ENCODE measurements at places on chromosomes 11 and 22.

GRCh38 chr11:2945757-2946287 is 16.6 kb upstream of the PHLDA2 start:
- DNase-seq = no peak

- peak; percentile 47 for DNase-seq
Measured at GRCh38 chr11:34051349-34052035, at the start of gene CAPRIN1. Gene CAPRIN1 (plus strand): TSS chr11:34051731. CDS start chr11:34052421, 690 bp downstream.

DNA sequence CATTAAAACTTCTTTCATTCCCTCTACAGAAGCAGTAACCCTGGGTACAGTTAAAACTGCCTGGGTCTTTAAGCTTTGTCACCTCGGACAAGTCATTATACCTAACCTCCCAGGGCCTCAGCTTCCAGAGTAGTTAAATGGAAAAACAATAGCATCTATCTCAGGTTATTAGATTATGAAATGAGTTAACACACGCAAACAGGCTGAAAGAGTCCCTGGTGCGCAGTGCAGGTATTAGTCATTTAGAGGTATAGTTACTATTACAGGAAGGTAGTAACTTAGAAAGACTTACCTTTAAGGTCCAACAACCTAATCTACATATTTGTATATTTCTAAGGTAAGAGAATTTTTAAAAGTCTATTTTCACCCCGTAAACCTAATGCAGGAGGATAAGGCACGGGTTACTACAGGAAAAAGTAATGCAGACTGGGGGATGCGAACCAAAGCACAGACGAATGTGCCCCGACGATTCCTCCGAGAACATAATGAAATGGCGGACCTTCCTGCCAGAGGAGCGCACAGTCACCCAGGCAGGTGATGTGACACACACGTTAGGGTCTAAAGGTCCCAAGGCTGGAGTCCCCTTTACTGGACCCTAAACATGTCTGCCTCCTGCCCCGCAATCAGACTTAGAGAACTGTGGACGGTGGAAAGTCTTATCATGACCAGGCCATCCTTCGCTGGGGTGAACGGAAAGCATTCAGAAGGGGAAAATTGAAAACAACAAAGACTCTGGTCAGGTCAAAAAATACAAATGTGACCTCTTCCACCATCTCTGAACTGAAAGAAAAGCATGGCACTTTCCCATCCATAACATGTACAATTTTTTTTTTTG is 1.3 kb downstream of the NAP1L4 start:
- no peak for DNase-seq

- DNase-seq = no peak
Measured at GRCh38 chr11:128157423-128158298, 429.7 kb downstream of the ETS1 start.

DNA sequence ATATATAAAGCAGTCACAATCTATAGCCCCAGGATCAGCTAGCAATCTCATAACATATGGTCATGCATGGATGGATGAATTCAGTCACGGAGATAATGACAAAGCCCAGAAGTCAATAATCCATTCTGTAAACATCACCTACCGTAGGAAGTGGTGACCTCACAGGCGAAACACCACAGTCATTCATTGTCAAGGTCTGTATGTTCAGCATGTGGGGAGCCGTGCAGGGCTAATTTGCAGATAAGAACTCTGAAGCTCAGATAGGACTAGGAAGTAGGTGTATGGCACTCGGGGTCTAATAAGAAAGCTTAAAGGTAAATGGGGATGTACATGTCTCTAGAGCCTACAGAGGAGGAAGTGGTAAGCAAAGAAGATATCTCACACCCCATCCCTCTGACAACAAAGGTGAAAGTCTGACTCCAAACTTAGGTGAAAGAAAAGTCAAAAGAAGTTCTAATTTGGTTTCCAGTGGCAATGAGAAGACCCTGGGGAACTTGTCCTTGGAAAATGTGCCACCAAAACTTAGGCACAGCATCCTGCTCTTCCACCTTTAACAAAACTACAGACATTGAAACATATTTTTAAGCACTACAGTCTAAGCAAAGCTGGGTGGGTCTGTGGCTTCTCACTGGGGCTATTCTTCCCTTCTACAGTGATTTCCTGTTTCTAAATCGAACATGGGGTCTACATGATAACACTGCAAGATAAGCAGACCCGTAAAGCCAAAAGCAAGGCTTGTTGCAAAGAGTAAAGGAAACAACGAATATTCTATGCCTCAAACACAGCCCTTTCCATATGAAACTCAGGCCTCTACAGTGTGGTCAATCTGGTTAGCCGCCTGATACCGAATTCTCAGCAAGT is 5.2 kb downstream of the CRTAM start:
- DNase-seq = no peak

DNA sequence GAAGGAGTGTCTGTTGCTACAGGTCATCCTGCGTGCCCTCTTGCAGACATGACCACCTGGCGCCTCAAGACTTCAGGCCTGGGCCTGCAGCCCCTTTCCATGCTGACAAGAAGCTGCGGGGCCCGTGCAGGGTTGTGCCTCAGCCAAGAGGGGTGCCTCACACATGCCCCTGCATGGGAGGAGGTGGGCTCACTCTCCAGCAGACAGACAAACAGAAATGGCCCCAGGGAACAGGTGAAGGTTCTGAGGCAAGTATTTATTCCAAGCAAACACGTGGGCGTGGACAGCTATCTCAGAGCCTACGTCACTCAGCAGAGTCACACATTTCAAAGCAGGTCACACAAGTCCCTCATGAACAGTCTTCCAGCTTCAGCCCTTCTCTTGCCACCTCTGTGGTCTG is 5.9 kb upstream of the SYCE3 start:
- DNase-seq = no peak

DNA sequence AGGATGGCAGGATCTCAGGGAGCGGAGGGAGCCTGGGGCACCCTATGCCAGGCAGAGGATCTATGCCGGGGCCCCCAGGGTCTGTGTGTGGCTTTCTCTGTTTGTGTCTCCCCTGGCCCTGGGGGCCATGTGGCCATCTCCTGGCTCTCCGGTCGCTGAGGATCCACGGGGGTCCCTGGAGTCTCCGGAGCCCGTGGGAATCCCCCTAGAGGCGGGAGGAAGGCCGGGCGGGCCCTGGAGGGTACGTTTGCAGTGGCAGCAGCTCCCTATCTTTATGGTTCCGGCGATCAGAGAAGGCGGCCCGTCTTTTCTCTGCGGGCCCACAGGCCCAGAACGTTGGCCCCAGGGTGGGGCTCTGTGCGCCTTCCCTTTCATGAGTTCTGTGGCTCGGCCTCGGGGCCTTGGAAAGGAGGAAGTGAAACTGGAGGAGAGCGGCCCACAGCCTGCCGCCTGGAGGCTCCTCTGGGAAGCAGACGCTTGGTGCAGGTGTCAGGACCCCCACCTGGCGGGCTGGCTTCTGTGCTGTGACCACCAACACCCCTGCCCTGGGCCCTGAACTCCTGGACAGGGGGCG is 82.1 kb downstream of the KCNQ1 start:
- no peak for DNase-seq

GRCh38 chr11:5247472-5248192 is 2.0 kb downstream of the HBG1 start:
- no peak for DNase-seq

DNA sequence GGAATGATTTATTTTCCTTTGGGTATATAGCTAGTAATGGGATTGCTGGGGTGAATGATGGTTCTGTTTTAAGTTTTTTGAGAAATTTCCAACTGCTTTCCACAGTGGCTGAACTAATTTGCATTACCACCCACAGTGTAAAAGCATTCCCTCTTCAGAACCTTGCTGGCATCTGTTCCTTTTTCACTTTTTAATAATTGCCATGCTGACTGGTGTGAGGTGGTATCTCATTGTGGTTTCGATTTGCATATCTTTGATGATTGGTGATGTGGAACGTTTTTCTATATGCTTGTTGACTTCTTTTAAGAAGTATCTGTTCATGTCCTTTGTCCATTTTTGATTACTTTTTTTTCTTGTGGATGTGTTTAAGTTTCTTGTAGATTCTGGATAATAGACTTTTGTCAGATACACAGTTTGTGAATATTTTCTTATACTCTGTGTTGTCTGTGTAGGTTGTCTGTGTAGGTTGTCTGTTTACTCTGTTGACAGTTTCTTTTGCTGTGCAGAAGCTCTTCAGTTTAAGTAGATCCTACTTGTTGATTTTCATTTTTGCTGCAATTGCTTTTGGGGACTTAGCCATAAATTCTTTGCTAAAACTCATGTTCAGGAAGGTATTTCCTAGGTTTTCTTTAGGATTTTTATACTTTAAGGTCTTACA is 291.8 kb upstream of the DDI1 start:
- DNase-seq = no peak

- no peak for DNase-seq
Measured at GRCh38 chr11:11777897-11778296, 63.9 kb upstream of the USP47 start.

DNA sequence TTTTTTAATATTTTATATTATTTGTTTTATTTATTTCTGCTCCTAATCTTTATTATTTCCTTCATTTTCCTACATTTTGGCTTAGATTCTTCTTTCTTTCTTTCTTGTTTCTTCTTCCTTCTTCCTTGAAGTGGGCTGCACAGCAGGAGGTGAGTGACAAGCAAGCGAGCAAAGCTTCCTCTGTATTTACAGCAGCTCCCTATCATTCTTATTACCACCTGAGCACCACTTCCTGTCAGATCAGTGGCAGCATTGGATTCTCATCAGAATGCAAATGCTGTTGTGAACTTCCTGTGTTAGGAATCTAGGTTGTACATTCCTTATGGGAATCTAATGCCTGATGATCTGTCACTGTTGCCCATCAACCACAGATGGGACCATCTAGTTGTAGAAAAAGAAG is 784.9 kb upstream of the LUZP2 start:
- no peak for DNase-seq

DNA sequence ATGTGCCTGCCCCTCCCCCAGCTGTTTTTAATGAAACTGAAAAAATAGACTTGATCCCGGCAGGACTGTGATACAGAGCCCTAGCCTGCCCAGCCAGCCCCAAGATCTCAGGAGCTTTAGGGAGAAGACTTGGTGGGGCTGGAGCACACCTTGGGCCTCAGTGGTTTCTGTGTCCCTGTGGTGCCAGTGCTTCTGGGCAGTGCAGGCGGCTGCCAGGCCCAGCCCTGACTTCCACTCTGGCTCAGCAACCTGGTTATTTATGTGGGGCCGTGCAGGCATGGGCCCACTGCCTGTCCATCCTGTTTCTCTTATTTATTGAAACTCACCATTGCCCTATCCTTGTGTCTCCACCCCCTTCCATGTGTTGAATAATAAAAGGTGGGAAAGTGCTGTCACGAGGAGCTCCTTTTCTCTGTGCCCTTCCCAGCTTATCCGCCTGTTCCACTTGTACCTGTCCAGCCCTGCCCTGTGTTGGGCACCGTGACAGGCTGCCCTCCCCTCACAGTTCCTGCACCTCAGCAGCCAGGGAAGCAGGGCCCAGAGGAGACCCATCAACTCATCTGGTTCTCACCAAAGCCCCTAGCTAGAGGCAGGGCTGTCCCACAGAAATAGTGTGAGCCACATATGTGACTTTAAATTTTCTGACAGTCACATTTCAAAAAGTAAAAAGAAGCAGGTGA is 20.2 kb downstream of the RELT start:
- no peak for DNase-seq

DNA sequence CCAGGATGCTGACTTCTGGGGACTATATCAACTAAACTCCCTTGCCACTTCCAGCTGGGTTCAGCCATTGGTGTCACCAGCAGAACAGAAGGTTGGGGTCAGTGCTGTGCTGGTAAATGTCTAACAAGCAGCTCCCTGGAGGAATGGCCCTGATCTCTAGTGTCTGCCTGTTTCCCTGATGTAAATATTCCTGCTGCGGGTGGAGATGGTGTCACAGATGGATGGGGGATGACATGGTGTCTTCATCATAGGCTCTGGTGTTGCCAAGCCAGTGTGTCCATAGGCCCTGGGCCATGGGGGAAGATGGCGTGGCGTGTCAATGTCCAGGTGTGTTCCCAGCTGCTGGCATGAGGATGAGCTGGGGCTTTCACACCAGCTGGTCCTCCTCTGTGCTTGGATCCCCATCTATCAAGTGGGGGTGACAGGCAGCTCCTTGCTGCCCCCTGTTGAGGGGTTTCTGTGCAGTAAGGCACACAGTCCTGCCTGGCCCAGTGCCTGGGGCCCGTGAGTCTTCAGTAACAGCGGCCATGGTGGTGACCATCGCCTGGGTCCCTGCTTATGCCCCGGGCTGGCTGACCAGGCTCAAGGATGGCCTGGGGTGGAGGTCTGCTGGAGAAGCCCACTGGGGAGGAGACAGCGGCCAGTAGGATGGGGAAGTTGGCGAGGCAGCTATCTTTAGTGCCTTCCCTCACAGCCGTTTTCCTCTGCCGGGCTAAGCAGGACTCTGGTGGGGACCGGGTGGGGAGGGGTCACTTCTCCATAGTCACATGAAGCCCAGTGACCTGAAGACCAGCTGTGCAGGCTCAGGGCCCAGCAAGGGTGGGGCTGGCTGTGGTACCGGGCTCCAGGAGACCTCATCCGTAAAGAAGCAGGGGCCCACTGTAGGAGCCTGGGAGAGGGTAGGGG is 12.7 kb downstream of the RPL3 start:
- no peak for DNase-seq

DNA sequence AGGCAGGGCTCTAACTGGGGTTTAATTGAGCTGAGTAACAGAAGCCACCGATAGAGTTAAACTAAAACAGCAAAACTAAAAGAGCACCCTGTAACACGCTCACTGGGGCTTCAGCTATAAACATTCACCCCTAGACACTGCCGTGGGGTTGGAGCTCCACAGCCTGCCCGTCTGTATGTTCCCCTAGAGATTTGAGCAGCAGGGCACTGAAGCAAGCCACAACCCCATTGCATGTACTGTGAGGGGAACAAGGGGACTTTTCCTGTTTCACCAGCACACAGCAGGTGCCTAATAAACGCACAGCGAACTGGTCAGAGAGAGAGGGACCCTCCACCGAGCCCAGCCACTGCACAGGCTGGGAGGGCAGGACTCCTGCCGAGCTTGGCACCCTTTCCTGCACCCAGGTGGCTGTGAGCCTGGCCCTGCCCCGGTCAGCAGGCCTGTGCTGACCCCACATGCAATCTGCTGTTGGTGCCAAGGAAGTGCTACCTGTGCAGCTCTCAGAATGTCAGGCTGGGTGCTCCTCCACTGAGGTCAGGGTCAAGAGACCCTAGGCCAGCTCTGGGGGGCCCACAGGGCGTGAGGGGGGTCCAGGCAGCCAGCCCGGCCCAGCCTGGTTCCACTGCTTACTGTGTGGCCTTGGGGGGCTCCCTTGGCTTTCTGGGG is 31.9 kb downstream of the RTN4R start:
- no peak for DNase-seq

- DNase-seq = no peak
Measured at GRCh38 chr11:44848203-44848962, 102.3 kb downstream of the TP53I11 start.

- DNase-seq = no peak
Measured at GRCh38 chr22:35872451-35872850, 154.8 kb downstream of the APOL5 start.

- no peak for DNase-seq
Measured at GRCh38 chr22:30877662-30878515, 90.7 kb downstream of the MORC2 start.

DNA sequence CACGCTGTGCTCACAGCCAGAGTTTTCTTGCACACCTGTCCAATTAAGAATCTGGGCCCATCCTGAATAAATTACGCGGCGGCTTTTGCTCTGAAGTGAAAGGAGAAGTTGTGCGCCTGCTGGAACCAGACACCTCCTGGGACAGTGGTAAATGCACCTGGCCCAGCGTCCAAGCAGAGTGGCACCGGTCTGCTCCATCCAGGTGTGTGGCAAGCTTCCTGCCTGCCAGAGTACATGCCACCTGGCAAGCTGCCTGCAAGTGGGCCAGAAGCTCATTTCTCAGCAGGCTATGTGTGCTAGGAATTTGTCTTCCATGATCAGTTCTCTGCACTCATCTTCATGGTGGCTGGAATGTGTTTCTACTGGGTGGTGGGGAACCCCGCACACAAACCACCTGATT is 660.6 kb downstream of the ETS1 start:
- DNase-seq = no peak

Data from thoracic aorta (tissue), 2 donors.